ENCODE measurements at places on chromosomes 6 and 20. TPM values are rescaled to one million over a fixed set of nuclear protein-coding genes. Genes with fewer than 3 reads are reported as not detected.

SPTLC3 gene
- polyA plus RNA-seq: 4.3 TPM

RIPPLY2 gene
- not detected for polyA plus RNA-seq

NHLRC1 gene
- polyA plus RNA-seq: 2.0 TPM

PCK1 gene
- not detected for polyA plus RNA-seq

SEL1L2 gene
- not detected for polyA plus RNA-seq

DNA sequence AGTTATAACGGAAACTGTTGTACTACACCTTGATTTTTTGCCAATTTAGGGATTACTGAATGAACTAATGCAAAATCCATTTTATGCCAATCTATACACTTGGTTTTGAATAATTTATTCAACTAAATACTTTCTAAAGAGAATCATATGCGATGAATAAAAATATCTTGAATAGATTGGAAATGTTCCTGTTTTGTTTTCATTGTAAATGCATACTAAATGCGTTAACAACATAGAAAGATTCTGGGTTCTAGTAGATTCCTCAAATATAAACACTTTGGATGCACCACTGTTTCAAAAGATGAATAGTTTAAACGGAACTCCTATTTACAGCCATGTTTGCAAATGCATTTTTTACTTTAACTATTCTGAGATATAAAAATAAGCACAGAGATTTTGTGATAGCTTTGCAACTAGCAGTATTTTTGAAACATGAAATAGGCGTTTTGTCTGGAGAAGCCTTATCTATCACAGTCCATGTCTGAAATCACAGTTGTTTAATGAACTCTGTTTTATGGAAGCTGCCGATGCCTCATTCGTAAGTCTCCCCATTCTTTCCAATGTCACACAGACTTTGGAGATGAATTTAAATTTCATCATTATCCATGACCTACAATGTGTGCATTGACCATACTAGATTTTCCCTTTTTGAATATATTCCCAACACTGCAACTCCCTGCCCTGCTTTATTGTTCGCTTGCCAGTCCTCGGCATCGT, 277.7 kb upstream of the QKI start:
- DNase-seq: no peak

DNA sequence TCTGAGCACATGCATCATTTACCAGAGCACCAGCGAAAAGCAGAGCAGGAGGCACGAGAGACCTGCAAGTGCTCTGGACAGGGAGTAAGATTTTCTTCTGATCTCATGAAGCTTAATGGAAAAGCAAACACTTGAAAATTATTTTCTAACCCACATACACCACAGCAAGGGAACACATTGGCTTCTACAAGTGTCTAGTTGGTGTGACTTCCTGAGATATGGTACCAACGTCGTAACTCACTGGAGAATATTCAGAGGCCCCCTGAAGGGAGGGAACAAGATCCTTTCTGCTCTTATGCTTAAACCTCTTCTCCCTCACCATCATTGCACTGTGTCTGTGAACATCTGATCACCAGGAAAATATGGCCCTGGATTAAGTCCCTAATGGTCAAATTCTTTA, 48.6 kb downstream of the PSMB1 start:
- no peak for DNase-seq

DNA sequence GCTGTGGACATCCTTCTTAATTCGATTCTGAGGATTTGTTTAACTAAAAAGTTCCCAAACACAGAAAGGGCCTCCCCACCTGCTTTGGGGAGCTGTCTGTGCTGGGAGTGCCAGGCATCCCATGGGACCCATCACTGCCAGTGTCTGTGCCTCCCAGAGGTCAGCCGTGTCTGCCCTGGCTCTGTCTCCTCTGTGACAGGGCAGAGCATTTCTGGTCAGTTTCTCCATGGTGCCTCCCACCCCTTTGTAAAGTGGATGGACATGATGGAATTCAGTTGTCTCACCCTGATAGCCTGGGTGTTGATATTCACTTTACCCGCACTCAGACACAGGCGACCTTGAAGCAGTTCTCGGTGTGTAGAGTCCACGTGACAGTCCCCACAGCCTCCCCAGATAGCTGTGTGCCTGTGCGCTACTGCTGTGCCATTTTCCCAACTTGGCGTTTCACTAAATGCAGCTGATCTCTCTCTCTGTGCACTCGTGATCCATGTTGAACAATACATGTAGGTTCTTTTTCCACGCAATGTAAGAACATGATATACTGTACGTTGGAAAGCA, 70.5 kb downstream of the CDS2 start:
- no peak for DNase-seq

Measured in muscle of back (tissue), 13 donors.